T follicular helper cell (primary cell): ENCODE measurements at places on chromosomes 2 and 18.

DNA sequence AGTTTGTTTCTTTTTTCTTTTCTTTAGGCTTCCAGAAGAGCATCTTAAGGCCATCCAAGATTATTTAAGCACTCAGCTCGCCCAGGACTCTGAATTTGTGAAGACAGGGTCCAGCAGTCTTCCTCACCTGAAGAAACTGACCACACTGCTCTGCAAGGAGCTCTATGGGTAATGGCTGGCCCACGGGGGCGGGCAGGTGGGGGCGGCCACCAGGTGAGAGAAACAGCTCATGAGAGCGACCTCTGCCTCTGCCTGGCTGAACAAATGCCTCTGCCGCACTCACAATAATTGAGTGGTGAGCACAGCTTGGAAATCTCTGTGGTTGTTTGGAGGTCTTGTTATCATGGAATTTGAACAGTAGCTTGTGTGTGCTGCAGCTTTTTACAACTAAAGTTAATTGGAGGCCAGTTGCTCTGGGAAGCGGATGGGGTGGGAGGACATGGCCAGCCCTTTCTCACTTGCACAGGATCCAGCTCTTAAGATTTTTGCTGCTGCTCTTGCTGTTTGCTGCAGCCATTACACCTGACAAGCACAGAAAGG, 70.4 kb downstream of the INPP5D start:
- no peak for DNase-seq

DNA sequence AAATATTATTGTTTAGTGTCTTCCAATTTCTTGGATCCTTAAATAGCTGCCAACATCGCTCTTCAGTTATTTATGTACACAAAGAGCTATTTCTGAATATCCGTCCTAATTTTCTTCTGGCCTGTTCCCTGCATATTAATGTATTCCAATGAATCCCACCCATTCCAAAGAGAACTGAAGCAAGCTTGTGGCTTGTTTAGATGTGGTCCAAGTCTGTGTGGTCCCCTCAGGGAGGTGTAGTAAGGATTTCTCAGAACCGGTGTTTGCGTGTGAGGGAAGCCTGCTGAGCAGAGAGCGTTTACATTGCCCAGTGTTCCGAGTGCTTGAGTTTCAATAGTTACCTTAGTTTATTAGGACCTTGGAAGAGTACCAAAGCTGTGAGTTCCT, 25.1 kb upstream of the IL1R1 start:
- no peak for DNase-seq

- no peak for DNase-seq
Measured at GRCh38 chr2:37068686-37069085, 15.5 kb downstream of the HEATR5B start.

DNA sequence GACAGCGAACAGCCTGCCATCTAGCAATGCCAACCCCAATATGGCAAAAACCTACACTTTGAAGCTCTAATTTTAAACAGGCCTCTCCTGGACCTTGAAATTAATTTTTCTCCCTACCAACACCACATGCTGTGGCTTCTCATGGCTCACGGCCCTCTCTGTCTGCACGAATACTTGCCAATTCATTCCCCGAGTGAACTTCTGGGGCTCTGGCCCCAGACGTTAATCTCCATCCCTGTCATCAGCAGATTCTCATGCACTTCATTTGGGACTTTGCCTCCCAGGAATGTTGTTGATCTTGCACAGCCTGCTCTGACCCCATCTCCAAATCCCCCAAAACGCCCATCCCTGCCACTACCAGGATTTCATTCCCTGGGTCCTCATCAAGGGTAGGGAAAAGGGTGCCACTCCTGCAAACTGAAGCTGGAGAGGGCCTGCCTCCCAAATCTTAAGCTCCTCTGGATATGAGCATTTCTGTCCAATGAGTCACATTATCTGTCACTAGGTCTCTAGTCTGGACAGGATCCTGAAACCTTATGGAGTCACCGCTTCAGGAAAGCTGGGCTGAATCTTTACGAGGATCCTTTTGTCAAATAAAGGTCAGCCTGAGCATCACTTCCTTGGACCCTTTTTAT, 10.4 kb downstream of the FIGLA start:
- no peak for DNase-seq

GRCh38 chr18:3025544-3025943, 12.6 kb upstream of the LPIN2 start:
- no peak for DNase-seq

DNA sequence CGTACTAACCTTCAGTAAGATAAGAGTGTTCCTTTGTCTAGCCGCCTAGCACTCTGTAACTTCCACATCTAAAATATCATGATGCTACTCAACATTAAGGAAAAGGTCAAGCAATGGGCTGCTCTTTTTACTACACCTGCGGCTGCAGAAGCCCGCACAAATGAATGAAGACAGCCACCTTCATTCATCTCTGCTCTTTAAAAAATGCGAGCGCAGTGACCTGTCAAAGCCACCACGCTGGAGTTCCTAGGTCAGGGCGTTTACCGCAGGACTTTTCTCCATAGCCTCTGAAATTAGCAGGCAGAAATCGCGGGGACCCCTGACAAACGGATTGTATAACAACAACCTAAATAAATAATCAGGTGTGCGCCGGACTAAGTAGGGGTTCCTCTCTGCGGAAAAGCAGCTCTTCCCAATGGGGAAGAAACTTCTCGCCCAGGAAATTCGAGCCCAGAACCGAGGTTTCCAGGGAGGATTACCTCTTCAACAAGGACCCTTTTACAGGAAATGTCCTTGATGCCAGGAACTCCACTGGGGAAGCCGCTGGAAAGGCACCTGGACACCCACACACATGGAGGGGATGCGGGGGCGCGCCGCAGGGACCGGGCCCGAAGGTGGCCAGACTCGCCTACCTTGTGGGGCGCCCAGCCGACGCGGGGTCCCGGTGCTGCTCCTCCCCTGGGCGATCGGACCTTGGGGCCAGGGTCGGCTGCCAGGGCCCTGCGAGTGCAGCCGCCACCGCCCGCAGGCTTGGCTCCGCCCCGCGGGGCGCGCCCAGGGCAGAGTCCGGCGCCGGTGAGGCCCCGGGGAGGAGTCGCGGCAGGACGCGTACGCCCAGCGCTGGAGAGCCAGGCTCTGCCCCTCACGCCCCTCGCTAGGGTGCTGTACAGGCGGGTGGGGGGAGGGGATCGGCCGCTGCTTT, at the start of gene CCDC68:
CCDC68 (minus strand) TSS at position 758 of the 922 bp plus-strand sequence. CDS start 16,670 bp downstream, outside the sequence.
- DNase-seq = no peak

- DNase-seq = no peak
Measured at GRCh38 chr2:27916293-27916995, 25.9 kb downstream of the BABAM2 start.

DNA sequence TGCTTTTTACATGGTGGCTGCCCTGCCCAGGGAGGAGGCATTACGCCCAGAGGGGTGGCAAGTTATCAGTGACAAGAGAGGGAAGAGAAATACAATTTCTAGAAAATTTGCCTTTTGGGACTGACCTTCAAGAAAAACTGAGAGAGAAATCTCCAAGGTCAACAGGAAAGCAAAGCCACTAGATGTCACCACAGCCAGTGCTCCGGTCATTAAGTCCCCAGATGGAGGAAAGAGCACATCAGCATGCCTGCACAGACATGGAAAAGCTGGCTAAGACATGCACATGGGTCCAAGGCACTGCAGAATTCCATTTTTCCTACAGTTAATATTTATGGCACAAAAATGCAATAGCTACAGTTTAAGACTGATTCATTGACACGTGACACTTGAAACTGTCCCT, 21.0 kb downstream of the FHL2 start:
- DNase-seq = no peak

DNA sequence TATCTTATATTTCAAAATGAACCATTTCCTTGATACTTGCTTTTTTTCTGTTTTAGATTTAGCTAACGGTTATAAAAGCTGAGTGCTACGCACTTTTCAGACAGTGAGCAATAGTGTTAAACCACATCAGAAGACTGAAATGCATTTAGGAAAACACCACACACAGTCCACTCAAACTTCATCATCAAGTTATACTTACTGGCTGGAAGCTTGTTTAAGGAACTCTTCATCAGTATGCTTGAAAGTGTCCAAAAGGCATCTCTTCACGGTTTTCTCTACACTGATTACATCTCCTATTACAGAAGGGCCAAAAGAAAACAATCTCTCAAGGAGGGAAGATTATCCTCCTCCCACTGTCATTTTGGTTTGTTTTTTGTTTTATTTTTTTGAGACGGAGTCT, 19.7 kb downstream of the ILKAP start:
- DNase-seq = no peak

DNA sequence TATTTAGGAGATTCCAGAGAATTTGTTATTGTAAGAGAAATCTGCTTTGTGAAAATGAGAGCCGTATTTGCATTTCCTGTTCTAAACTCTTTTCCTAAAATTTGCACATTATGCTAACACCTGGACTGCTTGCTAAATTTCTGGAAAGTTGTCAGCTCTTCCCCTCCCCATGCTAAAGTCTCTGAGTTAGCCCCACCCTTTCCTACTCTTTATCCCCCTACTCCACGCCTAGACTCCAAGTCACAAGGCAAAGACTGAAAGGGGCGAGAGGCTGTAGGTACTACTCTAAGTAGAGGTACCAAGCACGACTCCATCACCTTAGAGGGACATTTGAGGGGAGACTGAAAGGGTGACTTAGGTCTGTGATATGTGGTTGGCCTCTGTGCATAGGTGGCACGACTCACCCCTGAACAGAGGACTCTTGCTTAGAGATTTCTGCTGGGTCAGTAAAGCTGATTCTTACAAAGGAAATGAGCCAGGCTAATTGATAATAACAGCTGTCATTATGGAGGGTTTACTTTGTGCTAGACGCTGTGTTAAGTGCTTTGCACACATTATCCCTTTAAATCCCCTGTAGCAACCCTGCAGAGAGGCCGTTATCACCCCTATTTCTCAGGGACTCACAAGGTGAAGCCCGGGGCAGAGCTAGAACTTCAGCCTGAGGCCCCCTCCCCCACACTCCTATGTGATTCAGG, 373.5 kb downstream of the EN1 start:
- no peak for DNase-seq

- DNase-seq = no peak
Measured at GRCh38 chr18:50454387-50454988, 79.6 kb downstream of the SKA1 start.

DNA sequence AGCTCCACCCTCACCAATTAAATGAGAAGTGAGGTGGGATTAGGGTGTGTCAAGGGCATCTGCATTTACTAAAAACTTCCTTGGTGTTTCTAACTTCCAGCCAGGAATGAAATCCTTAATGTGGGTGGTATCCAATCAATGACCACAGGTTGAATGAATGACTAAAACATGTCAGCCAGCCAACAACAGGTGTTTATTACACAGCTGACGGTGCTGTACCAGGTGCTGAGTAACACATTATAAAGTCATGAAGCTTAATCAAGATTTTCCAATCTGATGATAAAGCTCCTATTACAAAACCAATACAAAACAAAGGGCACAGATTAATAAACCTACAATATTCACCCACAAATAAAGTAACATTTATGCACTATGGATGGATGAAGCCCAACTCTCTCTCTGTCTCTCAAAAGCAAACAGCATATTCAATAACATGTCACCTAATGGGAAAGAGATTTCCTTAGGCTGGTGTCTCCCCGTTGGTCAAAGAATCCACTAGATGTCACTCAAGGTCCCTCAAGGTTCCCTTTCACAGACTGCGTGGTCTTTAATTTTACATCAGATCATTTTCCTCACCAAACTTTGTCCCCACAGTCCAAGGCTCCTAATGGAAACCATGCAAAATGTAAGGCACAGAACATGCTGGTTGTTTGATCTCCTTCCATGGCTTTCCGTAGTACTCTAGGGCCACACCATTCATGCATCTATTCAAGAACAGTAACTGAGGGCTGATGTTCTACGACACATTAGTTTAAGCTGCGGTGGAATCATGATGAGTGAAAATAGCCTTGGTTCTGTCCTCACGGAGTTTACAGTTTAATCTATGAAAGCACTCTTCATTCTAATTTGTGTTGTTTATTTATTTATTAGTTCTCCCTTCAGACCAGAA, 6.4 kb upstream of the PTPN4 start:
- DNase-seq = peak; percentile 12

DNA sequence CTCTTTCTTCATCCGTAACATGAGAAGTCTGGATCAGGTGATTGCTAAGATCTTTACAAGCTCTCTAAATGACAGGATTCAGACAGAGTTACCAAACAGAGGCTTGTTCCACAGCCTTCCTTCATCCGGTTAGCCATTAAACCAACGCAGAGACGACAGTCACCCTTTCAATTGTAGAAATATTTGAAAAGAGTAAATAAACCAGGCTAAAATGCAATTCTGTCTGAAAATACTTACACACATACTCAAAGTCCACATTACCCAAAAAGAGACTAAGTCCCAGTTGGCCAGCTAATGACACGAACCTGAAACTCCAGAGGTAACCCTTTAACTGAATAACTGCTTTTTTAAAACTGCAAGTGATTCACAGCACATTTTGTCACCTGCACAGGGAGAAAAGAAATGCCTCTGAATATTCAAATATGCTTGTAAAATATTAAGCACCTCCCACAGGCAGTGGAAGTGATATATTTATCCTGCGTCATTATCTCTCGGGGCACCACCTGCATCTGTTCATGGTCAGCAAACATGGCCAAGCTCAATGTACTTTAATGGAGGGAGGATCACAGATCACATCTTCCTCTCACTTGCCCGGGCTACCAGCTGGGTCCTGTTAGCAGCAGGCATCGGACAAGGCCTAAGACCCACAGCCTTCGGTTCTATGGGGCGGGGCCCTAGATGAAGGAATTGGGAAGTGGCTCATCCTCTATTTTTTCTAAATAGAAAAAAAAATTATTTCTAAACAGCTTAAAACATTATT, 38.8 kb upstream of the DNER start:
- DNase-seq = no peak

GRCh38 chr2:149427387-149427786, 97.0 kb downstream of the LYPD6 start:
- DNase-seq = no peak

DNA sequence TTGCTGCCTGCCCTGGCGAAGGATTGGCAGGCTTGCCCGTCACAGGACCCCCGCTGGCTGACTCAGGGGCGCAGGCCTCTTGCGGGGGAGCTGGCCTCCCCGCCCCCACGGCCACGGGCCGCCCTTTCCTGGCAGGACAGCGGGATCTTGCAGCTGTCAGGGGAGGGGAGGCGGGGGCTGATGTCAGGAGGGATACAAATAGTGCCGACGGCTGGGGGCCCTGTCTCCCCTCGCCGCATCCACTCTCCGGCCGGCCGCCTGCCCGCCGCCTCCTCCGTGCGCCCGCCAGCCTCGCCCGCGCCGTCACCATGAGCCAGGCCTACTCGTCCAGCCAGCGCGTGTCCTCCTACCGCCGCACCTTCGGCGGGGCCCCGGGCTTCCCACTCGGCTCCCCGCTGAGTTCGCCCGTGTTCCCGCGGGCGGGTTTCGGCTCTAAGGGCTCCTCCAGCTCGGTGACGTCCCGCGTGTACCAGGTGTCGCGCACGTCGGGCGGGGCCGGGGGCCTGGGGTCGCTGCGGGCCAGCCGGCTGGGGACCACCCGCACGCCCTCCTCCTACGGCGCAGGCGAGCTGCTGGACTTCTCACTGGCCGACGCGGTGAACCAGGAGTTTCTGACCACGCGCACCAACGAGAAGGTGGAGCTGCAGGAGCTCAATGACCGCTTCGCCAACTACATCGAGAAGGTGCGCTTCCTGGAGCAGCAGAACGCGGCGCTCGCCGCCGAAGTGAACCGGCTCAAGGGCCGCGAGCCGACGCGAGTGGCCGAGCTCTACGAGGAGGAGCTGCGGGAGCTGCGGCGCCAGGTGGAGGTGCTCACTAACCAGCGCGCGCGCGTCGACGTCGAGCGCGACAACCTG, at the start of gene DES:
DES (plus strand) TSS at position 223 of the 857 bp plus-strand sequence; CDS start at position 309, 86 bp downstream.
- no peak for DNase-seq

- DNase-seq = no peak
Measured at GRCh38 chr2:178002038-178002437, 70.5 kb downstream of the PDE11A start.
